ENCODE measurements at places on chromosomes 3 and 15. TPM values are rescaled to one million over a fixed set of nuclear protein-coding genes. Genes with fewer than 3 reads are reported as not detected.

- DNase-seq: no peak
- no peak overlapping the region for H3K27ac ChIP-seq
- H3K4me3 ChIP-seq: no peak overlapping the region
- H3K36me3 ChIP-seq: peaks cover 4% of the 10 kb centered on the region
Observed at GRCh38 chr15:78977591-78978347, 32.9 kb upstream of the CTSH start.

ABCC5 gene
- total RNA-seq: 33.8 TPM

GUCA1C gene
- not detected for total RNA-seq

DNA sequence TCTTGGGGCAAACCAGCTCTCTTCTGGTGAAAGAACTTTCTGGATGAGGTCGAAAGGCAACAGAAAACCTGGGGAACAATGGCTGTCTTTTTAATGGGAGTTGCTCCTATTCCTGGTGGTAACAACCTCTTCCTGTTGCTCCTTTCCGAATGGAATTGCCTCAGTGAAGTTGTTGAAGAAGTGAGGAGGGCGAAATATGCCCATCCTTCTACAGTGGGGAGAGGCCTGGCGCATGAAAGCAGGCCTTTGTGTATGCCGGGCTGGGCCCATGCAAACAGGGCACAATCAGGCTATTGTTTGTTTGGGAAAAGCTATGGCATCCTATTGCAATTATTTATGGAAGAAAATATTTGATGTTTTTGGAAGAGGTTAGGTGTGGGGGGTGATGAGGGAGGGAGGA, 166.9 kb downstream of the IGF1R start:
- H3K4me3 ChIP-seq: no peak overlapping the region
- peaks cover 28% of the 10 kb centered on the region for H3K4me1 ChIP-seq
- no peak for DNase-seq
- H3K36me3 ChIP-seq: peaks cover 7% of the 10 kb centered on the region
- no peaks in the 10 kb centered on the region for H3K27me3 ChIP-seq

GRCh38 chr15:75164625-75165350, 36.9 kb upstream of the C15orf39 start:
- no peak overlapping the region for H3K4me3 ChIP-seq
- no peak for DNase-seq
- no peak overlapping the region for H3K27ac ChIP-seq
- no peaks in the 10 kb centered on the region for H3K27me3 ChIP-seq
- no peaks in the 10 kb centered on the region for H3K4me1 ChIP-seq

DNA sequence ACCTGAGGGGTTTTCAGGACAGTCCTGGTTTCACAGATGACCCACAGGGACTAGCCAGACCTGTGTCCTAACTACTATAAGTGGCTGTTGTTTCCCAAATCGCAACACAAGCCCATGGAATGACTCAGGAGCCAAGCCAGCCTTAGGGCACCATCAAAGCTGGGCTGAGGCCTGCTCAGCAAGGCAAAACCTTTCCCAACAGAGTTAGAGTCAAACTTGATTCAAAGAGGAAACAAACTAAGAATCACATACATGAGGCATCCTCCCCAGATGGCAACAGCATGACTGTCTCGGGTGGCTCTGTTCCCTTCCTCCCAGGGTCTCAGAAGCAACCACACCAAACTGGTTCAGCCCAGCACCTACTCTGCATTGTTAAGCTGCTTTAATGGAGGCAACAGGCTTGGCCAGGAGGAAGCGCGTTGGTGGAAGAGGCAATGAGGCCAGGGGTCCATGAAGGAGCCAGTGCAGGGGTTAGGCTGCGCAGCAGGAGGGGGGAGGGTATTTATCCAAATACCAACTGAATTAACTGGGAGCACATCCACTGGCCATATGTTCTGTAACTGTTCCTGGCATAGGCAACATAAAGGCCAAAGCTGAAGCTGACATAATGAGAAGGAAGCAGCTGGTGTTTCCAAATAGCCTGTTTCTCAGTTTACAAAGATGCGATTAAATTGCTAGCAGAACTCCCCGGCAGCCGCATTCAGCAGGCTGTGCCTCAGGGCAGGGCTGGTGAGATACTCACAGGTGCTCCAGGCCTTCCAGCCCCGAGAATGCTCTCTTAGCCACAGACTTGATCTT, 102.4 kb downstream of the LRIG1 start:
- H3K27ac ChIP-seq: no peak overlapping the region
- H3K36me3 ChIP-seq: peaks cover 11% of the 10 kb centered on the region
- H3K4me1 ChIP-seq: no peaks in the 10 kb centered on the region

- H3K4me3 ChIP-seq: no peak overlapping the region
- no peaks in the 10 kb centered on the region for H3K27me3 ChIP-seq
- H3K36me3 ChIP-seq: peaks cover 5% of the 10 kb centered on the region
- no peak overlapping the region for H3K27ac ChIP-seq
- H3K4me1 ChIP-seq: peaks cover 8% of the 10 kb centered on the region
Observed at GRCh38 chr3:171622126-171622525, 161.9 kb upstream of the TNIK start.

- peaks cover 14% of the 10 kb centered on the region for H3K4me1 ChIP-seq
- no peaks in the 10 kb centered on the region for H3K27me3 ChIP-seq
- H3K27ac ChIP-seq: no peak overlapping the region
- no peak for DNase-seq
Observed at GRCh38 chr3:108051005-108051404, 39.8 kb downstream of the CD47 start.

DNA sequence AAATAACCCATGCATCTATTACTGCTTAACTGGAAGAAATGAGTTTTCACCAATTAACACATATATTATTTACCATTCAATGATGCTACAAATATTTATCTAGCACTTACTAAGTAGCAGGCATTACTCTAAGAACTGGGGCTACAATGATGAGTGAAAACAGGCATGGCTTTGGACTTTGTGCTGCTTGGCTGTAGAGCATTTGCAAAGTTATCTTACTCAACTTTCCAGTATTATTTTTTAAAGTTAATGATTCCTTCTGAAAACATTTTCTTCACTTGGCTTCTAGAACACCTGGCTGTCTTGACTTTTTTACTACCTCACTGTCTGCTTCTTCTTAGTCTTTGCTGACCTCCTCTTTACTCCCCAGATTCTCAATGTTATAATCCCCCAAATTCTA, 1.8 kb downstream of the C3orf33 start:
- H3K4me3 ChIP-seq: no peak overlapping the region
- peaks cover 15% of the 10 kb centered on the region for H3K36me3 ChIP-seq
- DNase-seq: no peak
- H3K27ac ChIP-seq: no peak overlapping the region

GRCh38 chr3:99872923-99873254, 55.2 kb downstream of the CMSS1 start:
- H3K27ac ChIP-seq: no peak overlapping the region
- no peak overlapping the region for H3K4me3 ChIP-seq
- H3K27me3 ChIP-seq: no peaks in the 10 kb centered on the region
- no peak for DNase-seq

- peak overlapping the region; percentile 66 for H3K27ac ChIP-seq
- H3K4me3 ChIP-seq: peak overlapping the region; percentile 72
- H3K36me3 ChIP-seq: no peaks in the 10 kb centered on the region
- DNase-seq: no peak
- H3K4me1 ChIP-seq: peaks cover 61% of the 10 kb centered on the region
- no peaks in the 10 kb centered on the region for H3K27me3 ChIP-seq
Observed at GRCh38 chr15:70701891-70702568, 61.3 kb downstream of the UACA start.

GRCh38 chr3:194049394-194049793, 86.6 kb upstream of the HES1 start:
- H3K27ac ChIP-seq: no peak overlapping the region
- no peak for DNase-seq
- H3K4me3 ChIP-seq: no peak overlapping the region
- H3K4me1 ChIP-seq: no peaks in the 10 kb centered on the region

RPL14 gene
- 1,147 TPM for total RNA-seq

CPNE9 gene
- not detected for total RNA-seq

- H3K36me3 ChIP-seq: peaks cover 43% of the 10 kb centered on the region
- peak within 1 kb of the TSS; percentile 90 for H3K27ac ChIP-seq
- peak; percentile 96 for DNase-seq
- peaks cover 39% of the 10 kb centered on the region for H3K4me1 ChIP-seq
- H3K27me3 ChIP-seq: no peaks in the 10 kb centered on the region
Observed at GRCh38 chr3:141876381-141876890, at the start of gene ATP1B3. Gene ATP1B3, plus strand, starts transcription at chr3:141876643. Its CDS starts 159 bp downstream, at chr3:141876802.

- H3K4me3 ChIP-seq: peak within 1 kb of the TSS; percentile 80
- H3K27ac ChIP-seq: no peak within 1 kb of the TSS
- peak; percentile 70 for DNase-seq
- peaks cover 87% of the 10 kb centered on the region for H3K27me3 ChIP-seq
- peaks cover 8% of the 10 kb centered on the region for H3K4me1 ChIP-seq
Observed at GRCh38 chr15:64911311-64912186, at the start of gene ANKDD1A. Gene ANKDD1A, plus strand, starts transcription at chr15:64911902. Its CDS starts 29 bp downstream, at chr15:64911931.

DNA sequence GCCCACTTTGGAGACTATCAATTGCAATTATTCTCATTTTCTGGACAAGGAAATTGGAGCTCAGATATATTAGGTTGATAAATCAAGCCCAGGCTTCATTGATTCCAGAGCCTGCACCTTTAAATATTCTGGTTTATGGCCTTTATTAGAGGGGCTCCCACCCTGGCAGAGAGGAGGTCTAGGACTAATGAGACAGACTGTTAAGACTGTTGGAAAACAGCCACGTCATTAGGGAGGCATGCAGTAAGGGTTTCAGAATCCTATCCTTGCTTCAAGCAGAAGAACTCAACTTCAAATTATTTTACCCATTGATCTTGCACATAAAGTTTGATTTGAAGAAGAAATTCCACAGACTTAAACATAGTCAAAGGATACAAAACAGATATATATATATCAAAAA, 33.8 kb upstream of the KCNH8 start:
- no peak overlapping the region for H3K4me3 ChIP-seq
- H3K27ac ChIP-seq: no peak overlapping the region
- no peak for DNase-seq
- H3K4me1 ChIP-seq: no peaks in the 10 kb centered on the region
- H3K27me3 ChIP-seq: peaks cover 3% of the 10 kb centered on the region

GRCh38 chr3:43872901-43873300, 182.2 kb downstream of the ABHD5 start:
- H3K27me3 ChIP-seq: no peaks in the 10 kb centered on the region
- no peak overlapping the region for H3K27ac ChIP-seq
- no peak overlapping the region for H3K4me3 ChIP-seq
- no peaks in the 10 kb centered on the region for H3K36me3 ChIP-seq
- DNase-seq: no peak

- no peak for DNase-seq
- no peak overlapping the region for H3K4me3 ChIP-seq
- no peaks in the 10 kb centered on the region for H3K36me3 ChIP-seq
- H3K27me3 ChIP-seq: peaks cover 2% of the 10 kb centered on the region
- no peaks in the 10 kb centered on the region for H3K4me1 ChIP-seq
- H3K27ac ChIP-seq: no peak overlapping the region
Observed at GRCh38 chr3:138445236-138445635, 10.8 kb downstream of the ESYT3 start.

DNA sequence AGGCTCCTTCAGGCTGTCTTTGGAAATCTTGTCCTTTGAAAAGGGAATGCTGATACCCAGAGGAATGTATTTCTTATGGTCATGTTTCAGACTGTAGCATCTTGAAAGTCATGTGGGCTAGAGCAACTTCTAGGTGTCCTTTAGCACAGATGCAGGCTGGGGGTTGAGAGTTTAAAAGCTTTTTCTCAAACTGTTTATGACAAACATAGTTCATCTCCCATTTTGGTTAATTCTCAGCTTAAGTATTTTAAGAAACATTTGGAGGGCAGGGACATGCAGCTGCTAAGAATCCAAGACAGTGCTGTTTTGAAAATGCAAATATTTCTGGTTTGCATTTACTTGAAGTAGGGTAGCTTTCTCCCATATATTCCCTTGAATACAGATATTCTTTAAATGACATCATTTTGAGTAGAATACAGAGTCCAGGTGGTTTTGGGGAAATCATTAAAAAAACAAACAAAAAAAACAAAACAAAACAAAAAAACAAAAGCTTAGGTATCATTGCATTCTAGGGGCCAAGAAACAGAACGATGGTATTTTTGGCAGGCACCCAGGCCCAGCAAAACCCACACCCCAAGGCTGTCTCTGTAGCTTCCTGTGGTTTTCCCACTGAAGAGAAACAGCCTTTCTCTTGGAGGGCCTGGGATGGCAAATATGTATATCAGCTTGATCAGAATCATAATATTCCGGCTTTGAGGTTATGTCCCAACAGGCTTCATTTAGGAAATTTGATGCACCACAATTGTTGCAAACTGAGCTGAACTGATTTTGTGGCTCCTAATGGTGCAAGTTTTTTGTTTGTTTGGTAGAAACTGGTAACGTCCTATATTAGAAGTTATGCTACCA, 120.0 kb downstream of the ATG7 start:
- H3K4me1 ChIP-seq: peaks cover 14% of the 10 kb centered on the region
- no peak overlapping the region for H3K4me3 ChIP-seq
- H3K36me3 ChIP-seq: no peaks in the 10 kb centered on the region

FILIP1L gene
- 5.2 TPM for total RNA-seq

TGM4 gene
- 0.14 TPM for total RNA-seq

DNA sequence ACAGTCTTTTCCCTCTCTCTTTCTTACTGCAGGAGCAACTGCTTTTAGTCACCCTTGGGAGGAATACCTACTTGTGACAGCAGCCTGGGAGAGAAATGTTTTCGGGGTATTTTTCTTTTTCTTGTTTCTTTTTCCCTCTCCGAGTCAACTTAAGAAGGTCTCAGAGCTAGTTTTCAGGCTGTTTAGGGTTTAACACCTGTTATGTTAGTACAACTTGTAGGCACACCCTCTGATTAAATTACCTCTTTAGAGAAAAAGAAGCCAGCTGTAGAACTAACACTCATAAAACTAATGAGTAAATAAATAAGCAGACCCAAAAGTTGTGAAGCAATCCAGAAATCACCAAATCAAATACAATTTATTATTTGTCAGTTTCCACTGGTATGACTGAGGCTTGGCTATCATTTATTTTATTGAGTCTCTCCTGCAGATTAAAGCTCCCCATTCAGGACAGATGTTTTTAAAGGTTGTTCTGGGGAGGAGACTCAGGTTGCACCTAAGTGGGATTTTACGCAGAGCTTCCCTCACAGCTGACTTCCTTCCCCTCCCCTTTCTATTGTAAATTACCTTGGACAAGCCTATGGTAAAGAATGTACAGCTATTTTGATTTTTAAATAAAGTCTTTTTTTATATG, 112.5 kb downstream of the FOXB1 start:
- H3K4me1 ChIP-seq: peaks cover 11% of the 10 kb centered on the region
- no peak overlapping the region for H3K27ac ChIP-seq
- no peaks in the 10 kb centered on the region for H3K36me3 ChIP-seq
- H3K4me3 ChIP-seq: no peak overlapping the region
- H3K27me3 ChIP-seq: peaks cover 8% of the 10 kb centered on the region

ABHD14A gene
- total RNA-seq: 6.6 TPM

GRCh38 chr3:31132132-31132769, 237.8 kb upstream of the GADL1 start:
- H3K4me3 ChIP-seq: no peak overlapping the region
- no peak overlapping the region for H3K27ac ChIP-seq
- no peaks in the 10 kb centered on the region for H3K4me1 ChIP-seq
- peak; percentile 17 for DNase-seq
- H3K36me3 ChIP-seq: no peaks in the 10 kb centered on the region

TM4SF1 gene
- total RNA-seq: 981 TPM

DNA sequence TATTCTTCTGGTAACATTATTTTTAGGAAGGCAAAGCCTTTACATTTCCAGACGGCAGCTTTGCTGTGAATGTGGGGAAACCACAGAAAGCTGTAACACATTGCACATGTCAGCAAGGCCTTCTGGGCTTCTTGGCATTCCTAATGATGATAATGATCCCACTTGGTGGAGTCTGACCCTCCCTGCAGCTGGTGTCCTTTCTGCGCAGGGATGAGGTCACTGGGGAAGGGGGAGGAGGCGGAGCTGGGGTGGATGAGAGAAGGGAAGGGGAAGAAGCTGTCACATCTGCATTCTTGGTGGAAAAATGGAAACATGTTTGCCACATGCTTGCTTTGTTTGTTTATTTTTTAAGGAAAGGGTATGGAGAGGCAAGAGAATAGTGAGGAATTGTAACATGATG, 68.6 kb downstream of the FILIP1L start:
- no peak for DNase-seq
- peak overlapping the region; percentile 81 for H3K27ac ChIP-seq
- peaks cover 19% of the 10 kb centered on the region for H3K36me3 ChIP-seq
- no peak overlapping the region for H3K4me3 ChIP-seq
- H3K27me3 ChIP-seq: no peaks in the 10 kb centered on the region

All from Calu3 (cell line).